Heart right ventricle (tissue), 16 donors: ENCODE measurements at places on chromosomes 16 and 17. TPM values are rescaled to one million over a fixed set of nuclear protein-coding genes. Genes with fewer than 3 reads are reported as not detected.

The PHOSPHO1 gene
- polyA plus RNA-seq: 1.1 TPM

The TMEM235 gene
- polyA plus RNA-seq: not detected

The IL34 gene
- polyA plus RNA-seq: 2.7 TPM

The CALB2 gene
- polyA plus RNA-seq: 0.66 TPM

The P2RX5 gene
- 56.6 TPM for polyA plus RNA-seq

The SOX8 gene
- polyA plus RNA-seq: 2.0 TPM

The MAFG gene
- polyA plus RNA-seq: 10.6 TPM

The CD300LB gene
- polyA plus RNA-seq: not detected

The RNF213 gene
- polyA plus RNA-seq: 58.7 TPM

The KRTAP17-1 gene
- polyA plus RNA-seq: not detected

The MILR1 gene
- 1.5 TPM for polyA plus RNA-seq

The PPP1R1B gene
- polyA plus RNA-seq: 2.1 TPM

The GAS2L2 gene
- polyA plus RNA-seq: 0.03 TPM

The MYH1 gene
- not detected for polyA plus RNA-seq

The TOM1L2 gene
- 46.4 TPM for polyA plus RNA-seq

The C16orf89 gene
- polyA plus RNA-seq: 0.28 TPM

The ALOX15B gene
- polyA plus RNA-seq: 1.3 TPM

The TBC1D26 gene
- polyA plus RNA-seq: 0.07 TPM

The HBQ1 gene
- polyA plus RNA-seq: not detected

The DNAH9 gene
- 0.10 TPM for polyA plus RNA-seq

The NXN gene
- polyA plus RNA-seq: 20.8 TPM

The C16orf95 gene
- polyA plus RNA-seq: 3.2 TPM

The POLR3E gene
- 22.3 TPM for polyA plus RNA-seq

The NRN1L gene
- polyA plus RNA-seq: 4.0 TPM

The BPTF gene
- 21.7 TPM for polyA plus RNA-seq

The CLDN6 gene
- polyA plus RNA-seq: 0.03 TPM

The CHTF8 gene
- 17.2 TPM for polyA plus RNA-seq

The CBX4 gene
- polyA plus RNA-seq: 9.8 TPM

The CORO7 gene
- 17.0 TPM for polyA plus RNA-seq

The MEIOC gene
- polyA plus RNA-seq: not detected

The CD300C gene
- 0.22 TPM for polyA plus RNA-seq

The YBX2 gene
- polyA plus RNA-seq: 0.49 TPM

The SHISA6 gene
- 0.22 TPM for polyA plus RNA-seq

The CD300A gene
- 1.9 TPM for polyA plus RNA-seq

The KRT20 gene
- polyA plus RNA-seq: not detected

The TAT gene
- not detected for polyA plus RNA-seq

The MAPT gene
- polyA plus RNA-seq: 0.90 TPM

The KRTAP9-8 gene
- polyA plus RNA-seq: not detected

The TBC1D3E gene
- not detected for polyA plus RNA-seq

The ZNF785 gene
- polyA plus RNA-seq: 3.0 TPM

The KRTAP4-7 gene
- not detected for polyA plus RNA-seq

The EXOC3L1 gene
- polyA plus RNA-seq: 7.7 TPM

The NDUFAB1 gene
- polyA plus RNA-seq: 211 TPM

The COX10 gene
- 18.7 TPM for polyA plus RNA-seq

The AGRP gene
- polyA plus RNA-seq: not detected

The NUPR1 gene
- polyA plus RNA-seq: 62.9 TPM

The KRT33A gene
- not detected for polyA plus RNA-seq

The SERPINF2 gene
- 2.8 TPM for polyA plus RNA-seq

The PRDM7 gene
- not detected for polyA plus RNA-seq

The HSD17B2 gene
- polyA plus RNA-seq: not detected

The KRTAP4-3 gene
- polyA plus RNA-seq: not detected

The TMEM100 gene
- 8.3 TPM for polyA plus RNA-seq

The GPR142 gene
- polyA plus RNA-seq: not detected

The KRT25 gene
- not detected for polyA plus RNA-seq

The GPR139 gene
- not detected for polyA plus RNA-seq
